Islet precursor cell (in vitro differentiated cells): ENCODE measurements at places on chromosomes 6 and 20.

GRCh38 chr6:77025736-77026223 lies 437.5 kb downstream of the HTR1B start:
- no peak for DNase-seq

- no peak for DNase-seq
Measured at GRCh38 chr6:88050140-88050818, 2.6 kb downstream of the SPACA1 start.

DNA sequence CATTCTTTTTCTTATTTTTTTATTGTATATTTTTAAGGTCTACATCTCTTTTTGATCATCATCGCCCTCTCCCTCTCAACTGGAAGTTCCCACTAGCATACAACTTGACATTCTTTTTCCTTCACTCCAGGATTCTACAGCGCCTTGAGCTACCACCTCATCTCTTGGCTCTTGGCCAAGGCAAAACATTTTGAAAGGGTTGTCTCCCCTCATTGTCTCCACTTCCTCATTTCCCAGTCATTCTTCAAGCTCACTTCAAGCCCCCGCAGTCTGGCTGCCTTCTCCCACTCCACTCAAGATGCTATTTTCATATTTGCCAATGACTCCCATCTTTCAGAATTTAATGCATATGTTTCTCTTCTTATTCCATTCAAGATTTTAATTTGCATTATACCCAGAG lies 63.0 kb downstream of the OPN5 start:
- DNase-seq: no peak

DNA sequence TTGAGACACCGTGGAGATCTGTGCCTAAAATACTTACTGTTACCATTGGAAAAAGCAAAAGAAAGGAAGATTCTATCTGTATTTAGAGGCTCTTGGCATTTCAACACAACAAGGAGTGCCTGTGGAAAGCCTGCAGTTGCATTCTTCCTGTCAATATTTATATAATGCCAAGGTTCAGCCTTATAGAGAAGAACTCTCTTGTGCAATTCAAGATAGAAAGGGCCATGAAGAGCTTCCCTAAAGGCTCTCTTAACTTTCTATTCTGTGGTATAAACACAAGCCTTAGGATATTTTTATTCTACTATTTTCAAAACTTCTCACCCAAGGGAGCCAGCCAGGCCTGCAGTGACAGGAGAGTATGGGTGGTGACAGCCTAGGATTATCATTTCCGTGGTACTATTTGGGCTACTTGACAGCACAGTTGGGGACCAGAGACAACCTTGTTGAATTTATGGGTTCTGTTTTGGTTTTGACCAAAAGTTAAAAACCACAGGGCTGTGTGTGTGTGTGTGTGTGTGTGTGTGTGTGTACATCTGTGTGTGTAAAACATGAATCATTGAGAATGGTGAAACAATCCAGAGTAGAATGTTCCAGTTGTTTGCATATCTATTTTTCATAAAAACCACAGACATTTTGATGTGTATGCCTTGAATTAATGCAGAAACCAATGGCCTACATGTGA lies 700.9 kb upstream of the SLC35B3 start:
- DNase-seq: no peak
